Activated CD4-positive, CD25-positive, alpha-beta regulatory T cell treated with anti-CD3 and anti-CD28 coated beads, Interleukin-2, amount 50 U/mL, for 16 hours (primary cell): ENCODE measurements at places on chromosomes 16 and 17.

GRCh38 chr17:42275527-42276358, 448 bp downstream of the STAT5B start:
- peak; percentile 19 for DNase-seq

- no peak for DNase-seq
Measured at GRCh38 chr16:58057121-58057520, 31.6 kb downstream of the MMP15 start.

- DNase-seq: no peak
Measured at GRCh38 chr17:10156599-10156947, 41.8 kb downstream of the GAS7 start.

GRCh38 chr17:82972836-82973372, 106.5 kb upstream of the METRNL start:
- DNase-seq: no peak

- no peak for DNase-seq
Measured at GRCh38 chr17:6205033-6205432, 134.9 kb downstream of the WSCD1 start.

DNA sequence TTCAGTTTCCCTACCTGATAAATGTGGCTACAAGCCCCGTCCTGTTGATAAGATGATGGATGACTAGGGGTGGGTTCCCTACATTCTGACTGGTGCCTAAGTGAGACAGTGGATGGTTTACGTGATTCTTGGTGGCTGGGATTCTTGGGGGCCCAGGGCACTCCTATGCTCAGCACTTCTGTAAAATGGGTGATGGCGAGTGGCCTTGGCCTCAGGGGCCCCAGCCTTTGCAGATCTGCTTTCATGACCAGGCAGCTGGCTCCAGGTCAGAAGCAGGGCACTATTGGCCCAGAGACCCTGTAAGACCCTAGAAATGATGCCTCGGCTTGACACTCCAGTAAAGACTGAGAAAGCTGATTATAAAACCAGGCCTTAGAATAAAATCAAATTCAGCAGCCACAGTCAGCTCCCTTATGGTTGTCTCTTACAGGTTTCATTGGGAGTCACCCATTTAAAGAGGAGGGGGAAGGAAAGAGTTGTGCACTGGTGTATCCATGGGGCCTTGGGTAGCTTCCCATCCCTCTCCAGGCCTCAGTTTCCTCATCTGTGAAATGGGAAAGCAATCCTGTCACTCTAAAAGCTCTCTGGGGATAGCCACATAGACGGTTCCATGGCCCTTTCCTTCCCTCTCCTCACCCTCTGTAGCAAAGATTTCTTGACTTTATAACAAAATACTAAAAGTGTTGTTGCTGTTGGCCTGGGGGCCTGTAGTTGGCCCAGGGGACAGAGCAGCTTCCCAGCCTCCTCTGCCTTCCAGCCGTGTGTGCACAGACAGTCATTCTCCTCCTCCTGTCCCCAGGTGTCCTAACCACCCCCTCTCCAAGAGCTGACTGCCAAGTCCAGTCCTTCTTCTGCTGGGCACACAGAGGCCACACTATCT, 1.2 kb downstream of the SNX20 start:
- no peak for DNase-seq

GRCh38 chr16:52561910-52562741, 15.2 kb upstream of the TOX3 start:
- no peak for DNase-seq

DNA sequence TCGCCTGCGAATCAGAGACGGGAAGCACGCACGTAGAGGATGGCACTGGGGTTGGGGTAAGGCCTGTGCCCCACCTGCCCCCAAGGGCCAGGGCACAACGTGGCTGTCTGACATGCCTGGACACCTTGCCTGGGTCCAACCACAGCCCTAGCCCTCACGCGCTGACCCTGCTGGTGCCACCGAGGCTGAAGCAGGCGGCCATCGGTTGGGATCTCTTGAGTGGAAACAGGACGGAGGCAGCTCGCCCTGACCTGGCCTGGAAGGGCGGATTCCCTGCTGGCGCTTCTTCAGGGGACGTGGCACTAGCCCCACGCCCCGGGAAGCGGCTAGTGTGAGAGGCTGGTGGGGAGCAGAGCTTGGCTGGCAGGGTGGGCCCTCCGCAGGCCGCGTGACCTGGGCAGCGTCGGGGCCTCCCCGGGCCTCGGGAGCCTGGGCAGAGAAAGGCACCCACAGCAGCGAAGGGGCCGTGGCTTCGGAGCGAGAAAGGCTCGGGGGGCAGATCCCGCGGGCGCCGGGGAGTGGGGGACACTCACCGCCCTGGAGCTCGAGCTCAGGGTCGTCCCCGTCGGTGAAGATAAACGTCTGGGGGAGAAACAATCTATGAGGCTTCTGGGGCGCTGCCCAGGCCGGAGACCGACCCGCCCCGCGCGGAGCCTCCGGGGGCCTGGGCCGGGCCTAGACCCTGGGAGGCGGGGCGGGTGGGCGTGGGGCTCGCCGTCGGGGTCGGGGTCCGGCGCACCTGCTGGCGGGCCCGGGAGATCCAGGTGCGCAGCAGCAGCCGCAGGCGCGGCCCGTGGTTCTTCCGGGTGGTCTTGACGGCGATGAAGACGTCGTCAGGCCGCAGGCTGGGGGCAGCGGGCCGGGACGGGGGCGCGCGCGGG, 610 bp downstream of the RFNG start:
- DNase-seq: no peak

DNA sequence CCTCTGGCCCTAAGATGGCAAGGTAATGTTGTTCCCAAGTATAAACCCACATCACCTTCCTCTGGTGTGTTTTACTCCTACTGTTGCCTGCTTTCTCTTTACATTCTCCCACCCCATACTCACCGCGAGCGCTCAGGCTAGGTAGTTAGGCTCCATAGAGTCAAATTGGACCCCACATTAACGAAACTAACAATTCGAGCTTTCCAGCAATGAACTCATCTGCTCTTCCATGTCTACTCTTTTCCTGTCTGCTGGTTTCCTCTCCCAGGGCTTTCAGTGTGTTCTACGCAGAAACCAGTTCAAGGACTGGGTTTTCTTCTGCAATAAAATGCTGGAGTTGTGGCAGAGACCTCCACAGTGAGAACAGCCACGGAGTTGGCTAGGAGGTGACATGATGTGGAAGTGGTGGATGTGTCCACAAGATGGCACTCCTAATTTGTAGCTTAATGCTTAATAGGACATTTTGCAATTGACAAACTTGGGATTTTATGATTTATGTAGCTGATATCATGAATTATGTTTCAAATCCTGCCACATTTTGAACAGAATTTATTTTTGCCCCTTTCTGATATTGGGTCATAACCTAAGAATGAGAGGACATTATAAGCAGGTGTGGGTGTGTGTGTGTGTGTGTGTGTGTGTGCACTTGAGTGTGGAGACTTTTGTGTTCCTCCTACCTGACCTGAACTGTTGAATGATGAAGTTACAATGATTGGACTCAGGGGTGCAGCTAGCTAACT, 2.2 kb upstream of the UQCRC2 start:
- no peak for DNase-seq

GRCh38 chr17:8875436-8875835, 8.0 kb upstream of the PIK3R6 start:
- no peak for DNase-seq

DNA sequence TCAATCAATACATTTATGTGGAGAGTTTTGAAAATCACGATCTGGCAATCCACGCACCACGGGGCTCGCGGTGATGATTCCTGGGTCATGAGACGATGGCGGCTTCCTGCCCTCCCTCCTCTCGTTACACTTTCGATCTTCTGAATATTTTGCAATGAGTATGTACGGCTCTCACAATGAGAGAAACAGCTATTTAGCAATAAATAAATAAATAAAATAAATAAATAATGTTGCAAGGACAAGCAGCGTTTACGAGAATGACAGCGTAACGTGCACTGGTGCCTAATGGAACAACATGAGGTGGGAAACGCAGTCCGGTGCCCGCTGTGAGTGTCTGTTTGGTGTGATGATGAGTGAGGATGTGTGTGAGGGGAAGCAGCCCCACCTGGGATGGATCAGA, 46.7 kb upstream of the JPH3 start:
- no peak for DNase-seq
